ENCODE measurements at places on chromosomes 3 and 15.
A peak's percentile ranks its signal among the peaks of the same experiment; 100 is the strongest.

GRCh38 chr3:158105119-158105709, 1.0 kb downstream of the SHOX2 start:
- no peak for DNase-seq

DNA sequence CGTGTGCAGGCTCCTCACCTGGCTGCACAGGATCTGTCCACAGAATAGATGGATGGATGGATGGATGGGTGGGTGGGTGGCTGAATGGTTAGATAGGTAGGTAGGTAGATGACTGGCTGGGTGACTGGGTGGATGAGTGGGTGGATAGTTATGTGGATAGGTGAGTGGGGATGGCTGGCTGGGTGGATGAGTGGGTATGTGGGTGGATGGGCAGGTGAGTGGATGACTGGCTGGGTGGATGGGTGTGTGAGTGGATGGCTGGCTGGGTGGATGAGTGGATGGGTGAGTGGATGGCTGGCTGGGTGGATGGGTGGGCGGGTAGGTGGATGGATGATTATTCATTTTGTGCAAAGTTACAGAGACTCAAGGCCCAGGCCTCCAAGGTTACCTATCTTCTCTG, 172.9 kb upstream of the CTDSPL start:
- no peak for DNase-seq

GRCh38 chr3:16059081-16059537, 115.4 kb upstream of the GALNT15 start:
- DNase-seq, result no peak

GRCh38 chr3:126342991-126343648, 14.1 kb downstream of the KLF15 start:
- no peak for DNase-seq

GRCh38 chr3:194332858-194333211, 18.3 kb downstream of the CPN2 start:
- DNase-seq, result no peak

DNA sequence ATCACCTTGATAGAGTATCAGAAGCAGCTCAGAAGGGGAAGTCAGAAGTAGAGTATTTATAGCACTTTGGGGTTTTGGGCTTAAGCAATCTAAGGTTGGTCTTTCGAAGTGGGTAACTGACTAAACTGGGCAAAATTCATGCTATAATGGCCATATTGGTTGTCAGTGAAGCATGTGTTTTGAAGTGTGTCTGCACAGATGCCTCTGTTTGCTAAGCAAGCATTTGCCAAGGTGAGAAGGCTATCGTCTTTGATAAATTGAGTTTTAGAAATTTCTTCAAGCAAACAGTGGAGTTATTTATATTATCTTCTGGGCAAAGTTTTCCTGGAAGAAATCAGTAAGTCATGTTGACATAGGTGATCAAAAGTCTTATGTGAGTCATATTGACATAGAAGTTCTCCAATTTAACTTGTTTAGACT, 412.8 kb upstream of the TGFBR2 start:
- DNase-seq, result peak; percentile 4

All from NCI-H187 treated with DMSO at 0.1 percent for 48 hours (cell line).